CD4-positive, alpha-beta T cell (primary cell): ENCODE measurements at places on chromosomes 1 and 21.

- DNase-seq, result no peak
Observed at GRCh38 chr1:51829058-51829457, 49.5 kb downstream of the NRDC start.

DNA sequence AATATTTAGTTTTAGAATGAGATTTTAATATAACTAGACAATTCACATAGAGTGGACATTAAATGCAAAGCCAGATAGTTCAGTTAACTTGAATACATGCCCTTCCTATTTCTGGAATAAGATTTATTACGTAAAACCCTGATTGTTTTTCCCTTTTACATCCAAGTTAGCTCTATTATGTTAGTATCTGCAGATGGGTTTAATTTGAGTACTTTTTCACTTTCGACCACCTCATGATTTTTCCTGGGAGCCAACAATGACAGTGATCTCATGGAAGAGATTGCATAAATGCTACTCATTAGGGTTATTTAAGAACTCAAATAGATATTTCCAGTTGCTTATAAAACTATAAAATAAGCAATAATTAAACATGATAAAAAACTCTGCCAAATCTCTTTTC is 199.4 kb upstream of the PTGFR start:
- DNase-seq, result no peak

DNA sequence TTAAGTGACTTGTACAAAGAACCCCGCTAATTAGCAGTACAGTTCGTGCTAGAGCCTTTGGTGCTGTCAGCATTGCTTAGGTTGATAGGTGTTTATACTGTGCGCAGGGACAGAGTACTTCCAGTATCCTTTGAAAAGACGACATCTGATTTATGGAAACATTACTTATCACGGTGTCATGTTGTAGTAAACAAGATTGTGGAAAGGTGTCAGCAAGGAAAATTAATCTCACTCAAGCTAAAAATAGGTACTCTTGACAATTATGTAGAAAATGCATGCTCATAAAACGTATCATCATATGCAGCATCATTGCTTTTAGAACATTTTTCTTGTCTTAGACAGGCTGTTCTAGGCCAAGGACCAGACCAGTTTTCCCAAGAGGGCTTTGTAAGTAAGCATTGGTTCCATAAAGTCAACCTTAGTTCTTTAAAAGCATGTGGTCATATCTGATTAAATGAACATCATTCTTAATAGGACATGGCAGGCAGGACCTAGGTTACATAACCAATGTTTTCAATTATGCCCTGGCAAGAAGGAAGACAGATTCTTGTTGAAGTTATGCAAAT is 33.0 kb downstream of the SH3BGR start:
- DNase-seq, result no peak

DNA sequence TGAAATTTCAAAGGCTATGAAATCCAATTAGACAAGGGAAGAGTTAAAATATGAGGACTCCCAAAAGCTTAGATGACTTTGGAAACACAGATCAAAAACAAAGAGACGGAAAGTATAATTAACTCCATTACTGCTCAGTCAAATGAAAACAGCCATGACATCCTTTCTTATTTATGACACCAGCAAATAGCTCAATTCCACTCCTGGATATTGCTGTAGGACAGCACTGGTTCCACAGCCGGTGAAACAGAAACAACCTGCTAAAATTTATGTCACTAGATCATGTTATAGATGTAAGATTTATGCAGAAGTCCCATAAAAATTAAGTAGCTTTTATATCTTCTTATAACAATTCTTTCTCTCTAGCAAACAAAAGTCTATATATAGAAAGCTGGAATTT is 65.6 kb upstream of the RRP15 start:
- DNase-seq, result no peak

- no peak for DNase-seq
Observed at GRCh38 chr1:206672011-206672688, 12.6 kb upstream of the MAPKAPK2 start.

DNA sequence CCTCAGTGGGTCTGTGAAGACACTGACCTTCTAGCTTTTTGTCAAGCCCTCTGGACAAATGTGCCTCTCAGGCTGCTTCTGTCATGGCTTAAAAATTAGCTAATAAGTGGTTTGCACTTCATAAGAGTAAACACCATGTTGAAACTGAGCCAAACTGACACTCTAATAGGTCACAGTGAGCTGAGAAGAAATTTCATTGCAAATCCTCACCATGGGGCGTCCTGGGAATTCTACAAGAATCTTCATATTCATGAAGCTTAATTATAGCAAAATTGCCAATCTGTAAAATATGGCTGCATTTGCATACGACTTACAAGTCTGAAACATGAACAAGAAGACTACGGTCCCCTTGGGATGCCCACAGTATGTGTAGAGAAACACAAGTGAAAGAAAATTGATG is 188.6 kb downstream of the DSCAM start:
- DNase-seq, result no peak

GRCh38 chr1:47951545-47952235 is 45.5 kb downstream of the TRABD2B start:
- no peak for DNase-seq

GRCh38 chr1:9004700-9005394 is 21.4 kb downstream of the SLC2A7 start:
- DNase-seq, result peak; percentile 83

DNA sequence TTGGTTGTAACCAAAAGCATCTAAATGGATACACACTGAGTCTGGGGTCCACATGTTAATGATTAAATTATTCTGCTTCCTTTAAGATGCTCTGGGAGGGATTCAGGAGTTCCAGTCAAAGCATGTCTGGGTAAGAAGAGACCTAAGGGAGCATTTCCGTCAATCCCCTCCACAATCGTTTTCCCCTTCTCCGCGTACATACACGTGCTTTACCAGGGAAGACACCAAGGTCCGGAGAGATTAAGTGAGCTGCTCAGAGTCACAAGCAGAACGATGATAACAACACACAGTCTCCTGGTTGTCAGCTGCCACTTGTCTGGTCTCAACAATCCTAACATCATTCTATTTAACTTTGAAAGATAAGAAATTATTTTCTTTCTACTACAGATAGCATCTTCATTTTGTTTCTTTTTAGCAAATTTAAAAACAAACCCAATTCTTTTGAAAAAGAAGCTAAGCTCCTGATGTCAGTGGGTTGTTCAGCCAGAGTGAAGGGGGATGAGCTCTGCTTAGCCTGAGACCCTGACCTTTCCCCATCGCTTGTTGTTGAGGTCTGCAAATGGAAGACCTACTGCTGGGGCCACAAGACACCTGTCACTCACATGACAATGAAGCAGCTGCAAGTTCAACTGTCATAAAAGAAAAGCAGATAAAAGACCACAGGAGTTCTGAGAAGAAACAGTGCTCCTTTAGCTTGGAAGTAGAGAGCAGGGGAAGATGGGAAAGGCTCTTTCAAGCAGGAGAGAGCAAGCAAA is 4.5 kb downstream of the PAFAH2 start:
- no peak for DNase-seq

DNA sequence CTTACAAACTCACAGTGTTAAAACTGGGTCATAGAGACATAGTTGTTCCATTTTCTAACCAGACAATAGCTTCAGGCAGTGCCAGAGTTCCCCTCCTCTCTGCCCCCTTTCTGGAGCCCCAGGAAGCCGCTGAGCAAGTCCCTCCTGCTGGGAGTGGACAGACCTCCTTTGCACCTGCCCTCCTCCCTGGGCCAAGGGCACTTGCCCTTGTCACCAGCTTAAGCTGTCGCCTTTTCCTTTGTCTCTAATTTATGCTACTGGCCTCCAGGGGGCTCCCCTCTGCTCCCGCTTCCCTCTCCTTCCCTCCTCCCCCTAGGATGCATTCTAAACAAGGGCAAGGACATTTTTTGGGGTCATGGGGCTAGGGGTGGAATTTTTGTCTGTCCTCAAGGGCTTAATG is 182.4 kb downstream of the MIS18A start:
- DNase-seq, result no peak

DNA sequence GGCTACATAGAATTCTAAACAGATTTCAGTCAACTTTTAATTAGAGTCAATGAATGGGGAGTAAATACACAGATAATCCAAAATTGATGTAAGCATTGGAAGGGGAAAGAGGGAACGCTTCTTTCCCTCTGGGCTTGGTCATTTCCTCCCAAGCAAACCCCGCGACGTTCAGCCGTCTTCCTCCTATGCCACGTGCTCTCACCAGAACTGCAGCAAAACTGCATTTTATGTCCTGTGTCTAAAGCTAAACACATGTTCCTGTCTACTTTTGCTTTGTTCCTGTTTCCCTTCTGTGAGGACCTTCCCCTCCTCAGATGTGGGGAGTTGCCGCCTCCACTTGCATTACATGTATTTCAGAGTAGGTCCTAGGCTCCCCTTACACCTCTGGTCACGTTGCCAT is 27.2 kb downstream of the UTP25 start:
- no peak for DNase-seq

GRCh38 chr1:90723590-90724108 is 6.5 kb upstream of the BARHL2 start:
- no peak for DNase-seq

- no peak for DNase-seq
Observed at GRCh38 chr1:197884173-197884572, 18.3 kb upstream of the C1orf53 start.

DNA sequence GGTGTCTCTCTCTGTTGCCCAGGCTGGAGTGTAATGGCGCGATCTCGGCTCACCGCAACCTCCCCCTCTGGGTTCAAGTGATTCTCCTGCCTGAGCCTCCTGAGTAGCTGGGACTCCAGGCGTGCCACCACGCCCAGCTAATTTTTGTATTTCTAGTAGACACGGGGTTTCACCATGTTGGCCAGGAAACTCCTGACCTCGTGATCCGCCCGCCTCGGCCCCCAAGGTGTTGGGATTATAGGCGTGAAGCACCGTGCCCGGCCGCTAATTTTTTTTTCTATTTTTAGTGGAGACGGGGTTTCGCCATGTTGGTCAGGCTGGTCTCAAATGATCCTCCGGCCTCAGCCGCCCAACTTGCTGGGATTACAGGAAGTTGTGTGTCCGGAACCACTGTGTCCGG is 597 bp downstream of the HORMAD1 start:
- DNase-seq, result no peak

GRCh38 chr1:188476606-188477005 is 1647.9 kb downstream of the PLA2G4A start:
- DNase-seq, result no peak

DNA sequence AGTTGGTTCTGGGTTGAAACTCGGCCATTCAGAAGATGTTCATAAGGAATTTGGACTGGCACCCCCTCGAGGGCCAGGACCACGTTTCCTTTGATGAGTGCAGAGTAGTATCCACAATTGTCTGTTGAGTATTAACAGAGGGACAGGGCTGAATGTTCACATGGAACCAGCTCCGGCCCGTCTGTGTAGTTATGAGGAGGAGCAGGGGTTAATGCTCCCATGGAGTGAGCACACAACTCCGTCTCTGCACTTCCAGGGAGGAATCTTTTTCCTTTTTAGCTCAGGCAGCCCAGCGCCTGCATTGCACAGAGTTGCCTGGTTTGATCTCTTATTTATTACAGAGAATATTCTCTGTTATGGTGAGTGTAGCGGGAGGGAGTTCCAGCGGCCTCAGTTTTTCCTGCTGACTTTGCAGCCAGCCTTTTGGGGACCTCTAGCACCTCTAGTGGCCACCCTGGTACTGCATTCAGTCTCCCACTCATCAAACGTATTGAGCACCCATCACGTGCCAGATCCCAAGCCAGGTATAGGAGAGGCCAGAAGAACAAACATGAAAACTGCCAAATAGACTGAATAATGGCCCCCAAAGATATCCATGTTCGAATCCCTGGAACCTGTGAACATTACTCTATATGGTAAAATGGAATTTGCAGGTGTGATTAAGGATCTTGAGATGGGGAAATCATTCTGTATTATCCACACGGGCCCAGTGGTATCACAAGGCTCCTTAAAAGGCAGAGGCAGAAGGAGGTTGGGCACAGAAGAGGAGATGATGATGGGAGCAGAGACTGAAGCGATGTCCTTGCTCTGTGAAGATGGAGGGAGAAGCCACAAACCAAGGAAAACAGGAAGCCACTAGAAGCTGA is 167.7 kb upstream of the CSF3R start:
- peak; percentile 31 for DNase-seq

DNA sequence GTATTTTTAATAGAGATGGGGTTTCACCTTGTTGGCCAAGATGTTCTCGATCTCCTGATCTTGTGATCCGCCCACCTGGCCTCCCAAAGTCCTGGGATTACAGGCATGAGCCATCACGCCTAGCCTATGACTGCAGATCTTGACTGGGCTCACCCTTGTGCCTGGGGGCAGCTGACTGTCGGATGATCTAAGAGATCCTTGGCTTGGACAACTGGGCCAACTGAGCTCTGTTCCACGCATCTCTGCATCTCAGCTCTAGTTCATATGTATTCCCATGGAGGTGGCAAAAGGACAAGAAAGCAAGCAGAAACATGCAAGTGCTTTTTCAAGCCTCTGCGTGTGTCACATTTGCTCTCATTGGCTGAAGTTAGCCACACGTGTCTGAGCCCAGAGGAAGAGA is 75.8 kb upstream of the SELENON start:
- no peak for DNase-seq

- DNase-seq, result no peak
Observed at GRCh38 chr1:119794230-119794875, 16.9 kb downstream of the REG4 start.

DNA sequence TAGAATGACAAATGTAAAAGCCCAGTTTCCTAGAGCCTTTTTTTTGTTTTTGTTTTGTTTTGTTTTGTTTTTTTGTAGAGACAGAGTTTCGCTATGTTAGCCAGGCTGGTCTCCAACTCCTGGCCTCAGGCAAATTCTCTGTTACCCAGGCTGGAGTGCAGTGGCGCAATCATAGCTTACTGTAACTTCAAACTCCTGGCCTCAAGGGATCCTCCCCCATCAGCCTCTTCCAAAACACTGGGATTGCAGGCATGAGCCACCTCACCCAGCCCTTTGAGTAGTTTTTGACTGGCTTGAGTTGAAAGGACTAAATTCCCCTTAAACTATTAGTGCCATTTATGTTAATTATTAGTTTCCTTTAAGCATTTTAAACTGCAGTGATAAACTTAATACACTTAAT is 28.8 kb upstream of the ZBTB18 start:
- no peak for DNase-seq

DNA sequence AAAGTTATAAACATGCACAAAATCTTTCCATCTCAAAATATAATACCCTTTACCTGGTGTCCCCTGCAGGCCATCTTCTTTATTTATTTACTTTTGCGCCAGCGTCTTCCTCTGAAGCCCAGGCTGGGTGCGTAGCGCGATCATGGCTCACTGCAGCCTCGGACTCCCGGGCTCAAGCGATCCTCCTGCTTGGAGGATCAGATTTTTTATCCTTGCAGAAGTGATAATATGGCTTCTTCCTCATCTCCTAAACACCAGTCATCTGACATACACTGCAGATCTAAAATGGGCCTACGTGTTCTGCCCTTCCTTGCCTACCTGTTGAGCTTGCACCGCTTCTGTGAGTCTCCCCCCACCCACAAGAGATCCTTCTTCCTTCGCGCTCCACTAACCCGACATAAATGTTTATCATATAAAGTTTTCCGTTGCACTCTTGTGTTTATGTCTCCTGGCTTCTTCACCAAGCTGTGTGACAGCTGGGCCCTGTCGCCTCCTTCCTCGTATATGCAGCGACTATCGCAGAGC is 506 bp upstream of the SRP9 start:
- DNase-seq, result no peak

GRCh38 chr1:221548942-221549341 is 192.9 kb downstream of the DUSP10 start:
- DNase-seq, result no peak
